ENCODE measurements at places on chromosomes 7 and 10. TPM values are rescaled to one million over a fixed set of nuclear protein-coding genes. Genes with fewer than 3 reads are reported as not detected.

The TAS2R5 gene
- total RNA-seq: 2.6 TPM

The ASAH2 gene
- total RNA-seq: 3.5 TPM

The ACTL6B gene
- not detected for total RNA-seq

The ICA1 gene
- 2.4 TPM for total RNA-seq

The MET gene
- not detected for total RNA-seq

The SFTPA1 gene
- total RNA-seq: not detected

The KNDC1 gene
- 0.36 TPM for total RNA-seq

The CALHM3 gene
- total RNA-seq: 0.67 TPM

The OLAH gene
- 0.61 TPM for total RNA-seq

The SLC12A9 gene
- total RNA-seq: 39.0 TPM

The CLRN3 gene
- total RNA-seq: not detected

The SPDYE17 gene
- total RNA-seq: not detected

The CYP51A1 gene
- total RNA-seq: 29.1 TPM

The ELMO1 gene
- 73.4 TPM for total RNA-seq

The VAX1 gene
- total RNA-seq: not detected

The KCNIP2 gene
- 4.1 TPM for total RNA-seq

The ASB15 gene
- total RNA-seq: not detected

The GOLGA7B gene
- 10.8 TPM for total RNA-seq

All from activated naive CD8-positive, alpha-beta T cell treated with anti-CD3 and anti-CD28 coated beads, Interleukin-2, amount 10 ng/mL, durations not matched to agents 7 days and 5 days (primary cell).